GM12865 (cell line): ENCODE measurements at places on chromosomes 1 and 21.

DNA sequence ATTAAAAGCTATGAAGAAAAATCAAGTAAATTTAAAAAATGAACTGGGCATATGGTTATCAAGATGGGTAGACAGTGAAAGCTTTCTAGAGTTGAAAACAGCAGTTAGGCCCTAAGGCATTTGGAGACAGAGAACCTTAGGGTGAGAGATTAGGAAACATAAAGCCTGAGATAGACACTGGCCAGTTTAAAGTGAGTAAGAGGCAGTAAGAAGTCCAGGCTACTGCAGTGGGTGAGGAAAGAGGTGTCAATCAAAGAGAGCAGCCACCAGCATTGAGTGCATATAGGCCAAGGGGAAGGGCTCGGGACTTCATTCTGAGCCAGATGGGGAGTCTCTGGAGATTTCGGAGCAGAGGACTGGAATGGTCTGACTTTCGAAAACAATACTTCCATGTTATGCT, 1360.5 kb upstream of the ADGRL4 start:
- DNase-seq: no peak

DNA sequence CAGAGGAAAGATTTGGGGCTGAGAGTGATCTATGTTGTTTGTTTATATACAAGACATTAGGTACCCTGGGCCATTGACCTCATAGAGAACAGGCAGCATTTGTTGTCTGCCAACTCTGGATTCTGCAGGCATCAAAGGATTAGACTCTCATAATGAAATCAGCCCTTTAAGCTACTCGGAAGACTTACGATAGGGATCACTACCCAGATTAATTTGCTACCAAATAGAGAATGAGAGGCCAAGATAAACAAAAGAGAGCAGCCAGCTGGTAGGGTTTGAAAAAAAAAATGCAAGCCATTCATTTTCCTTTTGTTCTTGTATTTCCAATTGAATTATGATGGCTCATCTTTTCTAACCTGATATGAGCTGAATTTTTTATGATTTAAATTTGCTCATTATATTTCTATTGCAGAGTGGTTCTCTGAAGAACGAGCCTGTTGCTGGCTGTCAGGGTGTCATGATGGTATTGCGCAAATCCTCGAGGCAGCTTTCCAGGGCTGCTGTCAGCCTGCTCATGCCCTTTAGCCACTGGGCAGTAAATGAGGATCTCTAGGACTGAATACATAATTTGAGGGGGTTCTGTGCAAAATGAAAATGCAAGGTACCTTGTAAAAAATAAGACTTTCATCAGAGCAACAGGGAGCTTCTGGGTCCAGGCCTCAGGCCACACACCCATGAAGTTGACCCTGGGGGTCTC, 116.4 kb upstream of the KCNJ15 start:
- no peak for DNase-seq

DNA sequence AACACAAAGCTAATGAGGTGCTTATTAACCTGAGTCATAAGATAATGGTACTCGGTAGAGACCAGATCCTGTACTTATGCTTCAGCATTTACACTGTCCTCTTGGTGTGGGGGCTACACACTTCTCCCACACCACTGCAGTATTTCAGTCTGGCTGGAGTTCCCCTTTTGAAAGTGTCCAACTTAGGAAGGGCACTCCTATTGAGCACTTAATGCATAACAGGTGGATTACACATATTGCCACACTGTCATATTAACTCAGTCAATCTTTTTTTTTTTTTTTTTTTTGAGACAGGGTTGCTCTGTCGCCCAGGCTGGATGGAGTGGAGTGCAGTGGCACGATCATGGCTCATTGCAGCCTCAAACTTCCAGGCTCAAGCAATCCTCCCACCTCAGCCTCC, 1.5 kb downstream of the GPATCH4 start:
- peak; percentile 67 for DNase-seq

DNA sequence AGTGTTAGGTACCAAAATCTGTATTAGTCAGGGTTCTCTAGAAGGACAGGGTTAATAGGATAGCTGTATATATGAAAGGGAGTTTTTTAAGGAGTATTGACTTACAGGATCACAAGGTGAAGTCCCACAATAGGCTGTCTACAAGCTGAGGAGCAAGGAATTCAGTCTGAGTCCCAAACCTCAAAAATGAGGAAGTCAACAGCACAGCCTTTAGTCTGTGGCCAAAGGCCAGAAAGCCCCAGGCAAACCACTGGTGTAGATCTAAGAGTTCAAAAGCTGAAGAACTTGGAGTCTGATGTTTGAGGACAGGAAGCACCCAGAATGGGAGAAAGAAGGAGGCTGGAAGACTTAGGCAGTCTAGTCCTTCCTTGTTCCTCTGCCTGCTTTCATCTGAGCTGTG, 487.5 kb upstream of the CHRM3 start:
- no peak for DNase-seq

DNA sequence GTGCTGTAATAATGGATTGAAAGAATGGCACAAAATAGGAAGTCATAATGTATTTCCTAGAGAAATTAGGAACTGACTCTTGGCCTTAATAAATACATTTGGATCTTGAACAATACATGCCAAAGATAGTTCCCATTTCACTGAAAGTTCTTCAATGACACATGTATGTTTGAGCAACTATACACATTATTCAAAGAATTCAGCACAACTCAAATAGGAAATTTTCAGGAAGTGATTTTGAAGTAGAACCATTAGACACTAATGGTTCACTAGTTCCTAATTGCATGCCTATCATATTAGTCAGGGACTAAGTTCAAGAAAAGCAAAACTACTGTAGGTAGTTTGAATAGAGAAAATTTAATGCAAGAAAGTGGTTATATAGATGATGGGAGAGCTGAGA, 404.7 kb downstream of the LMO4 start:
- DNase-seq: no peak

DNA sequence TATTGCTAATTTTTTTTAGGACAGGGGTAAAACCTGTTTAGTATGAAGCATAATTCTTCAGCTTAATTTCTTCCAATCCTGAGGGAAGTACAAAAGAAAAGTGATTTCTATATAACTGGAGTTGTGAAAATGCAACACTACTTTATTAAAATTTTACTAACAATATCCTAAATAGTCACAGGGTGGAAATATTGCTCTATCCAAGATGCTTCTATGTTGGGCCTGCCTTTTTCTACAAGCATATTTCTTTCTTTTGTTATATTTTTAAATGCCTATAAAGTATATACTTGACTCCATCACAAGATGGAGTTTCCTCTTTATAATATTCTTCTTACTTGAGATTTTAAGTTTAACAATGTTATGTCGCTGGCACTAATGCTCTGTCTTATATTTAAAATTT, 37.9 kb downstream of the DTL start:
- DNase-seq: no peak

DNA sequence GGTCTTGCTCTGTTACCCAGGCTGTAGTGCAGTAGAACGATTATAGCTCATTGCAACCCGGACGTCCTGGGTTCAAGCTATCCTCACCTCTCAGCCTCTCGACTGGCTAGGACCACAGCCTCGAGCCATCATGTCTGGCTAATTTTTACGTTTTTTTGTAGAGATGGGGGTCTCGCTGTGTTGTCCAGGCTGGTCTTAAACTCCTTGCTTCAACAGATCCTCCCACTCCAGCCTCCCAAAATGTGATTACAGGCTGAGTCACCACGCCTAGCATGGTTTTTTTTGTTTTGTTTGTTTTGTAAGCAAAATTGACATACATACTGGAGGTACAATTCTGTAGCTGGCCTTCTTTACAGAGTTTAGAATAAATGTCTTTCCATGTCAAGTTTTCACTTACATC, 994 bp upstream of the LAMTOR5 start:
- no peak for DNase-seq

DNA sequence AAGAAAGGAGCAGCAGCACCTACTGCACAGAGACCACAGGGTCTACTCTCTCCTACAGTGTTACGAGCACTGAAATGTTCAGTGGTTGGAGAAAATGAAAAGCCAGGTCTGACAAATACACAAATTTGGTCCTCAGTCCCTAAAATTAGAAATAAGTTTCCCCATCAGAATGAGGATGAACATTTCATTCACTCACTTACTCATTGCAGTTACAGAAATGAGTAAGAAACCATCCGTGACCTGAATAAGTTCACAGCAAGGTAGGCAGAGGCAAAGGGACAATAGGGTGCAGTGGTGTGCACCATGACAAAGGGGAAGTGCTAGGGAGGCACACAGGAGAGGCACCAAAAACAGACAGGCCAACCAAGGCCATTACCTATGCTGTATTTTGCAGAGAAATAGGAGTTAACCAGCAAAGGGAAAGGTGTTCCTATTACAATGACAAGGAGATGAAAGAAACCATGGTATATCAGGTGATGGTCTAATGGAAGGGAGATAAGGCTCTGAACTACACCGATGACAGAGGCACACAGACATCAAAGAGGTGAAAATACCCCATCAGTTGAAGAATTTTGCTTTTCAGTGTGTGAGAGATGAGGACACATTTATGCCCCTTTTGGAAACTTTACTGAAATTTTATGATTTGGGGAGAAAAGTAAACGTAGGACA, 29.4 kb downstream of the VAV3 start:
- DNase-seq: peak; percentile 92

- DNase-seq: no peak
These were observed 190.8 kb downstream of the MATN1 start for GRCh38 chr1:30532621-30533020.

DNA sequence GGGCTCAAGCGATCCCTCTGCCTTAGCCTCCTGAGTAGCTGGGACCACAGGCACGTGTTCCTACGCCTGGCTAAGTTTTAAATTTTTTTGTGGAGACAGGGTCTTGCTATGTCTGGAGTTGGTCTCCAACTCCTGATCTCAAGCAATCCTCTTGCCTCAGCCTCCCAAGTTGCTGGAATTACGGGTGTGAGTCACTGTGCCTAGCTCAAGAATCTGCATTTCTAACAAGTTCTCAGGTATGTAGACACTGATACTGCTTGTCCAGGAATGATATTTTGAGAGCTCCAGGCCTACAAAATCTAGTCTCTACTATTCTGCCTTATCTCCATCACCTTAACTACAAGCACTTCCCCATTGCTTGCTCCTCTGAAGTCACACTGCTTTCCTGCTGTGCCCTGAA, 22.3 kb downstream of the ANGPTL7 start:
- DNase-seq: no peak

DNA sequence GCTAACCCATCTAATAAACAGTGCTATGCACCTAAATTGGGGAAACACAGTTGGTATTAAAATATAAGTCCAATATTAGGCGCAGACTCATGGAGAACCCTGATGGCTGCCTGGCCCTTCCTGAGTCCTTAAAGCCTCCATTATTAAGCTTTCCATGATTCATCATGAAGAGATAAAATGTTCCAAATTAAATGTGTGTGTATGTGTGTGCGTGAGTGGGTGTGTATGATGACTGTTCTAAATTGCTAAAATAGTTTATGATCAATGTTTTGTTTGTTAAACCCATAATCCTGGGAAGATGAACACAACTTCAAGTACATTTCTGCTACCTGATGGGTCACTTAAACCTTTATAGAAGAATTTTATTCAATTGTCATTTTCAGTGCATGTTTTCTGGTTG, 6.3 kb upstream of the RBBP5 start:
- no peak for DNase-seq

DNA sequence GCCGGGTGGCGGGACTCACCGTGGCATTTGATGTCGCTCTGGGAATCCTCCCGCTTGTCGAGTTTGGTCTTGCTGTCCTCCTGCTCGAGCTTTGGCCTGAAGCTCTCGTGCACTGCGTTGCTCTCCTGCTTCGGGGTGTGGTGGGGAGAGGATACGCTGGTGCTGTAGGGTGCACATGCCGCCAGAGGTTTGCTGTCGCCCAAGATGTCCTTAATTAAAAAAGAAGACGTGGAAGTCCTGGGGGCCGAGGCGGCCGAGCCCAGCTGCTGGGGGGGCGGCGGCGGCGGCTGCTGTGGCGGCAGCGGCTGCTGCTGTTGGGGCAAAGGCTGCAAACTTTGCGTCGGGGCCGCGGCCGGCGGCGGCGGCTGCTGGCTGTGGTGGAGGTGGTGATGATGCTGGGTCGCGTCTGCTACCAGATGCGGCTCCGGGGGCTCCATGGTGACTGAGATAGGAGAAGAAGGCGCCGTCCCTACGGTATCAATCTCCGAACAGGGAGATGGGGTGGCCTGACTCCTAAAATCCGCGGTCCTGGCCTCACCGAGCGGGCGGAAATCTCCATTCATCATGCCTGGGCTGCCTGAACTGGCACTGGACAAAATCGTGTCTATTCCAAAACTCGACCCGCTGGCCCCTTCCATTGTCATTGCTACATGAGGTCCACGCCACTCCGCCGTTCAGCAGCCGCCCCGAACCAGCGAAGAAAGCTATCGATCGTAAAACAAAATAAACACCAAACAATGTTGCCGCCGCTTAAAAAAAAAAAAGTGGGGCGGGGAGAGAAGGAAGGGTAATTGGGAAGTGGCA, at the start of gene BARHL2:
Gene BARHL2 (minus strand): TSS at position 751 of the 804 bp plus-strand sequence. CDS start 107 bp downstream, at position 644.
- DNase-seq: no peak

GRCh38 chr1:22776035-22776613, 65.5 kb downstream of the EPHB2 start:
- no peak for DNase-seq

- DNase-seq: no peak
These were observed 9.0 kb upstream of the RUNX1 start for GRCh38 chr21:35058058-35058457.

- peak; percentile 78 for DNase-seq
These were observed 8.5 kb downstream of the FBXO2 start for GRCh38 chr1:11645670-11646265.

DNA sequence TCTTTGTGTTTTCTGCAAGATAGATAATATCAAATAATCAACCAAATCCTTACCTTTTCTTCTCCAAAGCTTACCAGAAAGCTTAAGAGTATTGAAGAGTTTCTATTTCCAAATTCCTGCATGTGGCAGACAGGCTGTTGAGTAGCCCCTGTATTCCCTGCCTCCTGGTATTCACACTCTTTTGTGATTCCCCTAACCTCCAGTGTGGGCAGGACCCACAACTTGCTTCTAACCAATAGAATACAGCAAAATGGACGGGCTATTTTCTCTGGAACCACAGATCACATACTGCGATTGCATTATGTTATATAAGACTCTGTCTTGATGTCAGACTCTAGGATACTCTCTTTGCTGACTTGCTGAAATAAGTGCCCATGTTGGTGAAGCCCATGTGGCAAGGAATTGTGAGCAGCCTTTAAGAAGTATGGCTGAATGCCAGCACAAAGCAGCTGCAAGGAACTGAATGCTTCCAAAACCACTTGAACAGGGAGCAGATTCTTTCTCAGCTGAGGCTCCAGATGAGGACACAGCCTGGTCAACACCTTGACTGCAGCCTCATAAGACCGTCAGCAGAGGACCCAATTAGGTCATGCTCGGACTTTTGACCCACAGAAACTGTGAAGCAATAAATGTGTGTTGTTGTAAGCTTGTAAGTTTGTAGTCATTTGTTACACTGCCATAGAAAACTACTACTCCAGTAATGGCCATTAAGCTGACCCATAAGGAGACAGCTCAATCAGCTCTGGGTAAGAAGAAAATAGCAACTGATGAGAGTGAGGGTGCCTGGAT, 47.9 kb upstream of the PLXNA2 start:
- no peak for DNase-seq
